ENCODE measurements at places on chromosomes 13 and 19.
A peak's percentile ranks its signal among the peaks of the same experiment; 100 is the strongest.

DNA sequence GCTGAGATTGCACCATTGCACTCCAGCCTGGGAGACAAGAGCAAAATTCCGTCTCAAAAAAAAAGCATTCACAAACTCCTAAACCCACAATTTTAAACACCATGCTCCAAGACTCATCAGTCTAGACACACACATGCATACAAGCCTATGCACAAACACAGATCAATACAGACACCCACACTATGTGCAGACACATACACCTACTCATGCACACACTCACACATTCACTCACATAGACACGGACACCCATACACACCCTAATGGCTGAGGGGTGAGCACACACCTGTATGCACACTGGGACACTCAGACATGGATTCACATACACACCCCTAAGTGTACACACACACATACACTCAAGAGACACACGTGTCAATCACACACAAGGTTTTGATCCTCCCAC, 9.3 kb downstream of the PNMA8B start:
- no peak for DNase-seq

DNA sequence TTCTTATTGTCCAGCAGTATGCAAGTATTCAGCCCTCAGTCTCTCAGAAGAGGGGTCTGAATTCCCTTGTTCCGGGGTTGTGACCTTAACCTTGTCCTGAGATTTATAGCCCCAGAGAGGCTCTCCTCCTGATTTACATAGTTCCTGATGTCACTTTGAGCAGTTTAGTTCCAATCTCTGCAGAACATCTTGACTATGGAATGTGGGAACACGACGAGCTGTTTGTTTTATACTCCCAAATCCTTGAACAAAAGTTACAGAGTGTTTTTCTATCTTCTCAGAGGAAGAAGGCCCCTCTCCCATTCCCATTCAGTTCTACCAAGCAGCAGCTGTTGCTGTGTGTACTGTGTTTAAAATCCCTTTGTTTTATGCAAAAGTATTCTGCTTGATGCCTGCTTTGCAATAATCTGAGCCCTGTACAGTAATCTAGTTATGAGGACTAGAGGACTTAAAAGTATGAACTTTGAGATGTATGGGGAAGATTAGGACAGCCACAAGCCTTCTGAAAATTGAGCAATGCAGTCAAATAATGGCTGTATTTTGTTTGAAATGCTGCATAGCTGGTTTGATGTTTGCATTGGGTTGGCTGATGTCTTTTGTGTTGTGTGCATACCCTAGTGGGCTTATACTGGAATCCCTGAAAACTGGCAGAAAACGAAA, 74.7 kb downstream of the KL start:
- DNase-seq: no peak

DNA sequence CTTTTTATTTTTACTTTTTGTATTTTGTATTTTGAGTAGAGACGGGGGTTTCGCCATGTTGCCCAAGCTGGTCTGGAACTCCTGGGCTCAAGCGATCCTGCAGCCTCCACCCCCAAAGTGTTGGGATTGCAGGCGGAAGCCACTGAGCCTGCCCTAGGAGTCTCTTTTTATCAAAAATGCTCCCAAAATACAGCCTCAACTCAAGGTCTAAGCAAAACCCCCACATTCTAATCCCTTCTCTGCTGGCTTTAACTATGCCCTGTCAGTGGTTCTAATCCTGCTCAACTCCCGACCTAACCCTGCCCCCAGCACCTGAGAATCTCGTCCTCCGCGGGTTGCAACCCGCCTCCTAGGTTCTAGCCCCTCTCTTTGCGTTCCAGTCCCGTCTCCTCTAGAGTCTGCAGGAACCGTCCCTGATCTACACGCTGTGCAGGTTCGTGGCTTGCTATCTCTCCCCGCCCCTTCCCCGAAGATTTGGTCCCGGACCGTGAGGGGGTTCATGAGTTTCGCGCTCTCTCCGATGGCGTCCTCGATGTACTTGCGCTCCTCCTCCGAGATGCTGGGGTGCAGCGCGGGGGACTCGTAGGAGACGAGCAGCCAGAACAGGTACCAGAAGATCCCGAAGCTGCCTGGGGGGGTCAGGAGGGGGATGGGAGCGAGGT, 8.0 kb downstream of the SLC17A7 start:
- DNase-seq: no peak

DNA sequence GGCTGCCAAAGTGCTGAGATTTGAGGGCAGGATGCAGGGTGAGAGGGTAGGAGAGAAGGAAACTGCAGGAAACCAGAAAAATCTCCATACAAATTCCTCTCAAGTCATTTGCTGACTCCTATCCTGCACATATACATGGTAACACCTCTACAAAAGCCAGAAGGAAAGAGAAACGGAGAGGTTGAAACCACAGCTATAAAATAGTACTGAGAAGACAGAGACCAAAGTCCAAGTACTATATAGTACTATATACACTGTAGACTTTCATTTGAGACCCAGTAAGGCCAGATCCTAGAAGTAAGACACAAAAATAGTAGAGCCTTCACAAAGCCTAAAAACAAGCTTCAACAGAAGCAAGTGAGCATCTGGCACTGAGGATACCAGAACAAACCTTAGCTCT, 103.1 kb downstream of the UGGT2 start:
- DNase-seq: no peak

DNA sequence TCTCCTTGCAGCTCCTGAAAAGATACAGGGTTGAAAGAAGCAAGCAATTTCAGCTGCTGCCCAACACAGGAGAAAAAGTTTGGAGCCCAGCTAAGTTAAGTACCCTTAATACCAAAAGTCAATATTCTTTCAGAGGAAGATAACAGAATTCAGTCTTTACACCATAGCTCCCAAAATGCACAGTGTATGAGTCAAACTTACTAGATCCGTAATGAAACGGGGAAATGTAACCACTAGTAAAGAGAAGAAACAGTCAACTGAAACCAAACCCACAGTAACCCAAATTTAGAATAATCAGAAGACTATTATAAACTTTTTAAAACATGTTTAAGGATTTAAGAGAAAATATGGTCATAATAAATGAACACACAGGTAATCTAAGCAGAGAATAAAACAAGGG, 45.2 kb downstream of the SUCLA2 start:
- DNase-seq: no peak

DNA sequence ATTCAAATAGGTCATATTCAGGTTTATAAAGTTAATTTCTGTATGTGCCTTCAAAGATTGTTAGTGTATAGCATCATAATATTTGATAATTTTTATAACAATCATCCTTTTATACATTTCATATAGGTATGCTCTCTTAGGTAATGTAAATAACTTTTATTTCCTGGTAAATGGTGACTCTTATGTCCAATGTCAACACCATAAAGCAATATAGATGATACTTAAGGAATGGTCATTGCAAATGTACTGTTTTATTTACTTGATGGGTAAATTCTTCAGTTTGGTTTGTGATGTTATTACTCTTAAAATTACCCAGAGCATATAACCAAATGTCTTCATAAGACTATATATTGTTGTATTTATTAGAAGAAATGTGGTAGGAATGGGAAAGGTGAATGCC, 928.7 kb downstream of the PCDH9 start:
- DNase-seq: no peak

DNA sequence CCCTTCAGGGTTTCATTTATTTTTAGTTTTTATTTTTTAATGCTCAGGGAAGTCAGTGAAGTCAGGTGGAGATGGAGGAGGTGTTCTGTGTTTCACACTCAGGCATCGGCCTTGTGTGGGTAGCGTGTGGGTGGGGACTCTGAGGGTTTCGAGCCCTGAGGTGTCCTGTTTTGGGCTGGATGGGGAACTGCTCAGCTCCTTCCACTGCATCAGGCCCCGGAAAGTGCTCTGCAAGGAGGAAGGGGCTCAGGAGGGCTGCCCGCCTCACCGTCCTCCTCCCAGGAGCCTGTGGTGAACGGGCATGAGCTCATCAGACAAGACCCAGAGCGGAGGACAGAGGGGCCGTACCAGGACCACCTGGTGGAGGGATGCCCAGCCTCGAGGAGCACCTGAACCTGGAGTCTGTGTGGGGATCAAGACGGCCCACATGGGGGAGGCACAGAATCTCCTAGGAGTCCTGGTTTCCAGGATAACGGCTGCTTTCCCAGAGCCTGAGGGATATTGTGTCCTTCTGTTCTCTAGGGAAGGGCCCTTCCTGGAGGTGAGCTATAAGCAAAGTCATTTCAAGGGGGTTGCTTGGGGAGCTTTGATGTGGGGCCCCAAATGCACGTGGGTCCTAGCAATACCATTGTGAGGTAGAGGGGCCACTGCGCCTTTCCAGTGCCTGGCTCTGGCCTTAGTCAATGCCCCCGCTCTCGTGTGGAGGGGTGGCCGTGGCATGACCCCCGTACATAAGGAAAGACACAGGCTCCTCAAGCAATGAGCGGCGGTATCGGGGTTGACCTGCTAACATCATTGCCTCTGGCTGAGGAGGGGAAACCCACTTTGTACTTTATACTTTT, 13.5 kb upstream of the GAS6 start:
- DNase-seq: no peak

DNA sequence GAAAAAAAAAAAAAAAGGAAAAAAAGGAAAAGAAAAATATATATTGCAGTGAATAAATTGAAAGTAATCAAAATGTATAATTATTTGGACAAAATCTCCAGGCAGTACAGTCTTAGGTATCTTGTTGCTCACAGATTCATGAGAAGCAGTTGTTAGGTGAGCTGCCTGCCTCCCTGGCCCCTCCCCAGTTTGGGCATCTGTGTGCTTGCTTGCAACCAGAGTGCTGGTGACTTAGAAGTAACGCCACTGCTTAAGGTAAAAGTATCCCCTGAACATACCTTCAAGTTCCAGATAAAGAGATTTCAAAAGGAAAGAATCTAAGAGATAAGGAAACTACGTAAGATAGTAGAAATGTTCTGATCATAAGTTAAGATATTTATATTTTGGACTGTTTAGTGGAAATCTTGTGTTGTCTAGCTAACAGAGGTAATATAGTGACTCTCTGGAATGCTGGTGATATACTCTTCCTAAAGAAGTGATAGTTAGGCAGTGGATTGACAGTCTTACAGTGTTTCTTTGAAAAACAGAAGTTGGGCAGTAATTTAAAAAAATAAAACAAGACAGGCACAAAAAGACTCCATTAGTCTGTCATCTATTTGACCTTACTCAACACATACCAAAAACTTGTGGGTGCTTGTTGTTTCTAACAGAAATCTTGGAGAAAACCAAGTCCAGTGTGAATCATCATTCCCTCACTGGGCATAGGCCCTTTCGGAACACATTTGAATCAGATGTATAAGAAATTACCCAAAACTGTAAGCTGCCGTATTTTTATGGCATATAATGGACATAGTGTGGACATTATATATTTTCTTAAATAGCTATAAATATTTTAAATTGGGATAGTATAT, 38.3 kb upstream of the KCTD4 start:
- DNase-seq: no peak

DNA sequence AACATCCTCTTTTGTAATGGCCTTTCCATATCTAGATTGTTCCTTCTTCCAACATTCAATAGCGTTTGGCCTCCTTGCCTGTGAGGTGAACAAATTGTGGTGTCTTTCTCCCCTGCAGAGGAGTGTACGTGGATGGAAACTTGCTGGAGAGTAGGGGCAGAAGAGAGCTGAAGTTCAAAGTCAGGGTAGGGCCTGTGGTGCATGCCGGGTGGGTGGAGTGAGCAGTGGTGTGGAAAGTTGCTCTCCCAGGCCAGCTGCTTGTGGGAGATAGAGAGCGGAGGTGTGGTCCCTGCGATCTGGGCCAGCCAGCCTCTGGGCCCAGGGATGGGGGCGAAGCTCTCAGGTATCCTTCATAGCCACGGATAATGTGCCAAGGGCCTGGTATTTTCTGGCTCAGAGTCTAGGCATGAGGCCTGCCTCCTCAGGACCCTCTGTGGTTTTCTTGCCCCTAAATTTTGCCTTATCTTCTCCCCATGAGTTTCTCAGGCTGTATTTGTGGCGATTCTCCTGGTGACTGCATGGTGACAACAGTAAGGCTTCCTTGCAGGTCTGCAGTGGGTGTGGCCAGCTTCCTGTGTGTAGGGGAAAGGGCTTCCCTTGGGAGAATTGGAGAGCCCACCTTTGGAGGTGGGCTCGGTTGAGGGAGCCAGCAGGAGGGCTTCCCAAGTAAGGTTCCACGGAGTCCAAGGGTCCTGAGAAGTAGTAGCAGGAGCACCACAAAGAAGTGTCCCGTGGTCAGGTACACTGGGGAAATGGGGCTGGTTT, 6.7 kb downstream of the RGCC start:
- no peak for DNase-seq

DNA sequence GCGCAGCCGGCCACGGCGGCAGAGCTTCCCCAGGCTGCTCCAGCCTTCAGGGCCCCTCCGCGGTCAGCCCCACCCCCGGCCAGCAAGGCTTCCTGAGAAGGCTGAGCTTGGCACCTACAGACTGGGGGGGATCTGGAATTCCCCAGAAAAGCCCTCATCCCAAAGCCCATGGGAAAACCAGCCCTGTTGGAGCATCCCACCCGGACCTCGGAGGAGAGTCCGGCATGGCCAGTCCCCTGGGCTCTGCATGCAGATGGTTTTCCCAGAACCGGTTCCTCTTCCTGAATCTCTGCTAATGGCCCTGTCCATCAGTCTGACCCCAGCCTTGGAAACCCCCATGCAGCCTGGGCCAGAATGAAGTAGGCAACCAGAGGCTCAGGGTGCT, 10.3 kb downstream of the RASA3 start:
- DNase-seq: no peak

GRCh38 chr19:16161840-16162239, 11.5 kb downstream of the CIB3 start:
- DNase-seq: peak; percentile 65

GRCh38 chr19:37973666-37974065, 66.7 kb downstream of the SIPA1L3 start:
- no peak for DNase-seq

GRCh38 chr19:15563325-15563794, 51.7 kb upstream of the CYP4F8 start:
- no peak for DNase-seq

DNA sequence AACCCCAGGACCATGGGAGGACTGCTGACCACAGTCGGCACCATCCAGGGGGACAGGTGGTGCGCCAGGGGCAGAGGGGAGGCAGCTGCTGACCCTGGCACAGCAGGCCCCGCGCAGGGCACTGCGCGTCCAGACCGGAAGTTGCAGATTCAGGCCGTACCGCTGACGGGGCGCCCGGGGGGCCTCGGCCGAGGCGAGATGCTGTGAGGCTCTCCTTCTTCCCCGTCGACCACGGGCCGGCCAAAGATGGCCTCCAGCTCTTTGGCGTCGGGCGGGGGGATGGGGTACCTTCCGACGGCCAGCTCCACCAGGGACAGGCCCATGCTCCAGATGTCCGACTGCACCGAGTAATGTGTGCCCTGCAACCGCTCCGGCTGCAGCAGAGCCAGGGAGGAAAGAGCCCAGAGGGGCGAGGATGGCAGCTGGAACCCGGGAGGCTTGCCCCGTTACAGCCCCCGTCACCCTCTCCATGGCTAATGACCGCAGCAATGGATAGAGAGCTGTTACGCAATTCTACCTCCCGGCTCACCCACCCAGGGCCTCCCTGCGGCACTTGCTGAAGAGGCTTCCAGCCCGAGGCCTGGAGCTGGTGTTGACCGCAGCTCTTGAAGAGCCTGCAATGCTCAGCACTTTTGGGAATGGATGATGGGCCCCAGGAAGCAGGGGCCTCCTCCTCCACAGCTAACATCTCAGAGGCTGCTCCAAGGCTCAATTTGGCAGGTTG, 24.7 kb downstream of the MAP2K2 start:
- DNase-seq: no peak
